ENCODE measurements at places on chromosomes 1 and 21.
A peak's percentile ranks its signal among the peaks of the same experiment; 100 is the strongest.

DNA sequence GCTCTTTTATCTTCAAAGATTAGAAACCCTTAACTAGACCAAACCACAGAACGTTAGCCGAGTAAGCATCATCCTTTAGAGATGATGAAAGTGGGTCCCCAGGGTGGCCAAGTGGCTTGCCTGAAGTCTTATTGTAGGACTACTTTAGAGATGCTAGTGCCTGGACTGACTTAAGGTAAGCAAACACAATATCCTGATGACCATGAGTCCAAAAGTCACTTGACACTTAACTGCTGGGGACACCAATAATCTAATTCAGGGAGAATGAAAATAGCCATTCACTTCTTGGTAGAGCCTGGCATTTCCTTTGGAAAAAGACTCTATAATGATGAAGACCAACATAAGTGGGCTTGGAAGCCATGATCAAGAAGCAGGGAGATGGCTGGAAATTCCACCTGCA lies 225.3 kb upstream of the IRF2BP2 start:
- DNase-seq = no peak

DNA sequence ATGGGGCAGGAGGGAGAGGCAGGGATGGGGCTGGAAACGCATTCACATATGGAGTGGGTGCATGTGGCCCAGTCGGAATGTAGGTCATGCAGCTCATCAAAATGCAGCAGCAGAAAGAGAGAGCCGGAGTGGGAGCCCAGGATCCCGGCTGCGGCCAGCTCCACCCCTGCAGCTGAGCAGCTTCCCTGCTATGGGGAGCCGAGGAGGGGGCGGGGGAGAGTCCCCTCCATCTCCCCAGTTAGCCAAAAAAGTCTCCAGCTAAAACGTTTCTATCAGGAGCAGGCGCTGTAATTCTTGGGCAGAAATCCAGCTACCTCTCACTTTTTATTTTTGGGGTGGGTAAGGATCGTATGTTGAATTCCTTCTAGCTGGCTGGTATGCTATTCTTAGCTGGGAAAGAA lies 39.7 kb downstream of the MRPL37 start:
- DNase-seq = no peak

DNA sequence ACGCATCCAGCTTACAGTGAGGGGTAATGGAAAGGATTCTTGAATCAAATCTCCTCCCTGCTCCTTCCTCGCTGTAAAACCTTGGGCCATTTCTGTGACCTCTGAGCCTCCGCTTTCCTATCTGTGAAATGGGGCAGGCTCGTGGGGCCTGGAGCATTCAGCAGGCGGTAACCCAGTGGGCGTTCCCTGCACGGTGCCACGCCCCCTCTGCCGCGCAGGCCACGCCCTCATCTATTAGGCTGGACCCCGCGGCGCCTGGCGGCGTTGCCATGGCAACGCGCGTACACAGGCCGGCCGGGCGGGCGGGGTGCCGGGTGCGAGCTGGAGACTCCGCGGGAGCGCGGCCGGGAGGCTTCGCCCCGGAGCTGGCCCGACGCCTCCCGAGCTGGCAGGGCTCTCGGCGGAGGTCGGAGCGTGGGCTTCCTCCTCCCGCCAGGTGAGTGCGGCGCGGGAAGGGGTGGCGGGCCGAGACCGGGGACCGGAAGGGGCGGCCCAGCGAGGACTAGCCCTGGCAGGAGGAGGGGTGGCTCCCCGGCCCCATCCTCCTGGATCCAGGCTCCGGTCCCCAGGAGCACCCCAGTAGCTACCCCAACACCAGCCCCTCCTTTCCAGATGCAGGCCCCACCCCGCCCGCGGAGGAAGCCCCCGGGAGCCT lies at the start of gene FHAD1:
Gene FHAD1 (plus strand): TSS at position 264 of the 655 bp plus-strand sequence. CDS start 4,562 bp downstream, outside the sequence.
- peak; percentile 77 for DNase-seq

DNA sequence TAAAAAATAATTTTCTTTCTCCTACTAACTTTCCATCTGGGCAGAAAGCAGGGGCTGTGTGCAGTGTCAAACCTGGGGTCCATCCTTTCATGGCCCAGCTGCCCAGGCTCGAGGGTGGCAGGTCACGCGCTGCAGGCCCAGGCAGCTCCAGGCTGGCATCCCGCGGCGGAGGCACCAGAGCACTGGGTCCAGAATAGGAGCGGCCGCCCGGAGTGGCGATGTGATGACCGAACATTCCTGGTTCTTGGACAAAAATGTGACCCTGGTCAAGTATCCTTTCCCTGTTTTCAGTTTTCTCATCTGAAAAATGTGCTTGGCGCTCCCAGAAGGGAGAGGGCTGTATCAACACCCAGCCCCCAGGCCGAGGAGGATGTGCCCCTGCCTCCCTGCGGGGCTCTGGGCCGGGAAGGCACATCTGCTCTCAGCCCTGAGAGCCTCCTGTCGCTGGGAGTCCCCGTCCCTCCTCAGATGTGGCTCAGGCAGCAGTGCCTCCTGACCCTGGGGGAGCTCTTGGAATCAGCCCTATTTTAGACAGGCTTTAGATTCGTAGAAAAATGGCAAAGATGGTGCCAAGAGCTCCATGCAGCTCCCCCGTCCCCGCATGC lies 29.3 kb downstream of the SLX9 start:
- no peak for DNase-seq

DNA sequence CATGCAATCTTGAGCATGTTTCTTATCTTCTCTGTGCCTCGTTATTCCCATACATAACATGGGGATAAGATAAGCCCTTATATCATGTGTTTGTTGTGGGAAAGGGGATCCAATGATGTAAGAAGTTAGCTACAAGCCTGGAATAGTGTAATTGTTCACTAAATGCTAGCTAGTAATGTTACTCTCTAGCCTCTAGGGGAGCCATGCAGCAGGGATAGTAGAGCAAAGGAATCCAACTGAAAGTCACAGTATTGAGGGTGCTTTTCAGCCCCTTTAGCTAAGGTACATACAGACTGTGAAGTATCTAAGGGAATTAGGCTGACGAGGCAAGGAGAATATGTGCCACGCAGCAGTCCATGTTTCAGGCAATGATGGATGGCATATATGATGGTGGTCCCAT lies 46.9 kb downstream of the IL23R start:
- DNase-seq = peak; percentile 17

DNA sequence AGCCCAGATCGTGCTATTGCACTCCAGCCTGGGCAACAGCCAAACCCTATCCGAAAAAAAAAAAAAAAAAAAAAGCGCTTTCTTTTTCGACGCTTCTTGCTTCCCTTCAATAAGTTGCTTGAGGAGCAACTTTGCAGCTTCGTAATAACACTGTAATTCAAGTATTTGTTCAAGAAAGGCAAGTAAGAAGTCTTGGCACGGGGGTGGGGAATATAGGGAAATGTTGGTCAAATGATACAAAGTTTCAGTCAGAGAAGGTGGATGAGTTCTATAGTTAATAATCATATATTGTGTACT lies 871 bp upstream of the PSMA5 start:
- no peak for DNase-seq

GRCh38 chr1:64826991-64827390 lies 82.1 kb downstream of the RAVER2 start:
- DNase-seq = no peak

GRCh38 chr1:117566556-117566955 lies 39.3 kb upstream of the TENT5C start:
- DNase-seq = no peak

DNA sequence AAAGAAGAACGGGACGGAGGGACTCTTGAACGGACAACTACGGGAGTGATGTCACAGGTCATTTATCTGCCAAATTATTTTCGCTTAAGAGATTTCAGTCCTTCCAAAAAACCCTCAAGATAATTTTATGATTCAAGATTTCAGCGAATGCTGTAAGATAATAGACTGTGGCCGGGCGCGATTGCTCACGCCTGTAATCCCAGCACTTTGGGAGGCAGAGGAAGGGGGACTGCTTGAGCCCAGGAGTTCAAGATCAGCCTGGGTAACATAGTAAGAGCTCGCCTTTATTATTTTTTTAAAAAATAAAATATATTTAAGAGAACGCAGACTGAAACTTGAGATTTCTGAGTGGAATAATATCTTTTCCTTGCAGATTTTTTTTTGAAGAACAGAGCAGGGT lies 609 bp downstream of the RWDD2B start:
- DNase-seq = no peak

DNA sequence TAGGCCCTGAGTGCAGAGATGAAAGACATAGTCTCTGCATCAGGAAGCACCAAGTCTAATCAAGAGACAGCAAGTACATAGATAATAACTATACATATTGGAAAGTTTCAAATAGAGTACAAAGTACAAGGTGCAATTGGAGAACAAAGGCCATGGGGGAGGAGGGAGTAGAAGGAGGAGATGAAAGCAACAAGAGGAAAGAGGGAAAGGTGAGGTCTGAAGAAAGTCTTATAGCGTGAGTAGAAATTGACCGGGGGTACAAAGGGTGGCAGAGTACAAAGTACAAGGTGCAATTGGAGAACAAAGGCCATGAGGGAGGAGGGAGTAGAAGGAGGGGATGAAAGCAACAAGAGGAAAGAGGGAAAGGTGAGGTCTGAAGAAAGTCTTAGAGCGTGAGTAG lies 244.2 kb upstream of the JUN start:
- DNase-seq = no peak

DNA sequence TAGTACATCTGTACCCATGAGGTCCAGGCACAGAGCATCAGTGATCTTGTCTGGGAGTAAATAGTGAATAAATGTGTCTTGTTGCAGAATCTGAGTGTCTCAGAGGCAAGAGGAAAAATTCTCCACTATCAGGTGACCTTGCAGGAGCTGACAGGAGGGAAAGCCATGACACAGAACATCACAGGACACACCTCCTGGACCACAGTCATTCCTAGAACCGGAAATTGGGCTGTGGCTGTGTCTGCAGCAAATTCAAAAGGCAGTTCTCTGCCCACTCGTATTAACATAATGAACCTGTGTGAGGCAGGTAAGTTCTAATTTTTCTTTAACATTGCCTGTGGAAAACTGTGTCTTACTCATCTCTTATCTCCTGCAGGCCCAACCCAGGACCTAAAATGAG lies 43.1 kb downstream of the IL12RB2 start:
- DNase-seq = no peak

DNA sequence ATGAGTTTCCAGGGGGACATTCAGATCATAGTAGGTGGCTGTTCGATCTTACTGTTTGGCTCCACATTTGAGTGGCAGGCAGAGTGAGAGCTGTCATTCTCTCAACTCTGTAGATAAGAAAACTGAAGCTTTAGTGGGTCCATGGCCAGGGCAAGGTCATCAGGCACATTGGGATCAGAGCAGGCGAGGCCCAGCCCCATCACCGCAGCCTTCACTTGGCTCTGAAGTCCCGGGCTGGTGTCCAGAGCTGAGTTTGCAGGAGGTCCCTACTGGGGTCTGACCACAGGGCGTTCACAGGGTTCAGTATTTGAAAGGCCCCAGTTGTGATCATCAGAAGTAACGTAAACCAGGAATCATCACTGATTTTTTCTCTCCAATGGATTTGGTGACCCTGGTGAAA lies 76.7 kb downstream of the OBSCN start:
- DNase-seq = no peak

GRCh38 chr21:36207577-36208320 lies 51.1 kb downstream of the DOP1B start:
- no peak for DNase-seq

GRCh38 chr1:46179138-46180081 lies 3.1 kb upstream of the P3R3URF start:
- DNase-seq = peak; percentile 77

DNA sequence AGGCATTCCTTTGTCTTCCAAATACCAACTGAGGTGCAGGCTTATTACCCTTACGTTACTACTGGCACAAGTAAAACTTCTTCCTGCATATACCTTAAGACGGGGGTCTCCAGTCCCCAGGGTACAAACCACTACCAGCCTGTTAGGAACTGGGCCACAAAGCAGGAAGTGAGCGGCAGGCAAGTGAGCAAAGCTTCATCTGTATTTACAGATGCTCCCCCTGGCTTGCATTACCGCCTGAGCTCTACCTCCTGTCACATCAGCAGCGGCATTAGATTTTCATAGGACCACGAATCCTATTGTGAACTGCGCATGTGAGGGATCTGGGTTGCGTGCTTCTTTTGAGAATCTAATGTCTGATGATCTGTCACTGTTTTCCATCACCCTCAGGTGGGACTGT lies 113.1 kb downstream of the SLC45A1 start:
- DNase-seq = no peak

DNA sequence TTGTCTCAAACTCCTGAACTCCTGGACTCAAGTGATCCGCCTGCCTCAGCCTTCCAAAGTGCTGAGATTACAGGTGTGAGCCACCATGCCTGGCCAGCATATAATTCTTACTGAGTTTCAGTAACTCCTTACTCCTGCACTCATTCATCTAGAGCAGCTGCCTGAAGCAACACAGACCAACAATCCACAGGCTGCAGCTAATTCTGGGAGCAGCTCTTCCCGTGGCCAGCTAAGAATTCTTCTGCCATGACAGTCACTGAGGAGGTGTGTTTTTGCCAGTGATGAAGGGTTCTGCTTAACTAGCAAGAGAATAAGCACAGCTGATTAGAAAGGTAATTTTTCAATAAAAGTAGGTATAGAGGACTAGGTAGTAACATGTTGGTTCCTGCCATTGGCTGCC lies 5.4 kb downstream of the VTCN1 start:
- DNase-seq = no peak

DNA sequence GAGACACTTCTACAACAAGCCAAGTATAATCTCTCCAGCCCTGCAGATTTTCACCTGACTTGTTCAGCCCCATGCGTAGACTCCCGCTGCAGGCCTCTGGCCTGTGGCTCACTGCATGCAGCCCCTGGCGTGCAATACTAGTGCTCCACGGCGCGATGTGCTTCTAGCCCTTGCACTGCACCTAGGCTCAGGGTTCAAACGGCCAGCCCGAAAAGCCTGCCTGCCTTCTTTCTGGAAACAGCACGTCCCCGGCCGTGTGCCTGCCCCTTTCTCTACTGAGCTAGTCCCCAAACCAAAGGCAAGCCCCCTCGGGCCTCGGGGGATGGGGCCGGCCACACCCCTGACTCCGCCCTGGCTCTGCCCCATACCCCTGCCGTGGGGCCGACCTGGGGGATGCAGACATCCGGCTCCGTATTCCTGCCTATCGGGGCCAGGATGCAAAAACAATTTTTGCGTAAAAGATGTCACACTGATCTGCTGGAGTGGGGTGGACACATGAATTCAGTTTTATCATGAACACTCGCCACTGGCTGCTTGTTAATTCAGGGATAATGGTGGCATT lies 26.3 kb upstream of the TRAPPC10 start:
- DNase-seq = no peak

DNA sequence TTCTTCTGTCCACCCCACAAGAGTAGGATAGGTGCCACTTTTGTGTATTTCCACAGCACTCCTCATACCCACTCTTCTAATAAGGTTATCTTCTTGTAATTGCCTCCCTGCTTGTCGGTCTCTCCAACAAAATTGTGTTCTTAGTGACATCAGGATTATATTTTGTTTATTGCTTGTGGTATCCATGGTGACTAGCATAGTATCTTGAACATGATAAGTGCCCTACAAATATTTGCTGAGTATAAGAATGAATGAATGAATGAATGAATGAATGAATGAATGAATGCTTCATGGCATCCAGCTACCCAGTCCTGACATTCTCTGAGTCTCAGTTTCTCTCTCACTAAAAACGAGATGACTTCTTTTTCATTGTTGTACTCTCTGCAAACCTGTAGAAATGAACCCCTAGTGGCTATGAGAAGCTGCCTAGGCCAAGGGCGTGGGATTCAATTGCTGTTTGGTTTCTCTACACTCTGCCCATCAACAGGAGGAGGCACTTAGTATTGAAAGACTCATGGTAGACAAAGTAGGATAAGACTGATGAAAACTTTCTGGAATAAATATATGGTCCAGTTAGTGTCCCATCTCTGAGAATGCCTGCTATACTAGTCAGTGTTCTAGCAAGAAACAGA lies 121.0 kb downstream of the TMEM53 start:
- no peak for DNase-seq

GRCh38 chr1:174433451-174433850 lies 14.3 kb upstream of the GPR52 start:
- DNase-seq = no peak
